ENCODE measurements at places on chromosomes 5 and 9.
A peak's percentile ranks its signal among the peaks of the same experiment; 100 is the strongest.

- no peak for DNase-seq
These were observed 2.7 kb upstream of the APBA1 start for GRCh38 chr9:69674716-69675438.

DNA sequence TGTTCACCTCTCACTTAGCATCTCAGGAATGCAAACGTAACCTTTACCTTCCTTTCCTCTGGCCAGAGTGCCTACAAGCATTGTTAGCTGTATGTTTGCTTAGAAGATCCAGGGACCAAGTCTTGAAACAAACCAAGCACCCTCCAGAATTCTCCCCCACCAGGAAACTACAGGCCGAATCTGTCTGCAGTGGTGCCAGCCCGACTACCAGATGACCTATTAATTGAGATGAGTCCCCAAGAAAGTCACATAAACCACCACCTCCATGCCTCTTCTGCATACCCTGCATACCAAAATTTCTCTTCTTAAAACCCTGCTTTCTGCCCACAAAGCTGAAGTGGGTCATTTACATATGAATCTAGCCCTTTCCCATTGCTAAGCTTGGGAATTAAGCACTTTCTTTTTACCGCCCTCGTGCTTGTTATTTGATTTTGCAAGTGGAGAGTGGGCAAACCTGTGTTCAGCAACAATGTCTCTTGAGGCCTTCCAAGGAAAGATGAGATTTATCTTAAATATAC, 1239.1 kb downstream of the CDH12 start:
- DNase-seq, result no peak

- DNase-seq, result no peak
These were observed 150.3 kb upstream of the SPRY4 start for GRCh38 chr5:142475102-142475513.

DNA sequence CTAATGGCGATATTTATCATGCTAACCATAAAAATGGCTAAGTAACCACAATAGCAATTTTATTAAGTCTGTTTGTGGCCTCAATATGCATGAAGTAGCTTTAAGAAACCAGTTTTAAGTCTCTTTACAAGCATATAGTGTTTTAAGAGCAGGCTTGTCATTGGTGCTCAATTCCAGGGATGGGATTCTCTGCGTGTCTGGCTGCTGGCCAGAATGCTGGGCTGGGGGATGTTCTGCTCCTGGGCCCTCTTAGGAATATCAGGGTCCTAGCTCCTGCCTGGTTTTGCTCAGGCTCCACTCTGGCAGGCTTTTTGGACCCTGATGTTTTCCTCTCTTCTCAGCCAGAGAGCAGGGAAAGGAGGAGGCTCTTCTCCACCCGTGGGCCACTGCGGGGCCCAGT, 127.2 kb downstream of the PDE8B start:
- no peak for DNase-seq

GRCh38 chr9:126842220-126842842, 18.1 kb upstream of the ZBTB34 start:
- no peak for DNase-seq

GRCh38 chr9:130119519-130120298, 52.5 kb upstream of the NCS1 start:
- no peak for DNase-seq

DNA sequence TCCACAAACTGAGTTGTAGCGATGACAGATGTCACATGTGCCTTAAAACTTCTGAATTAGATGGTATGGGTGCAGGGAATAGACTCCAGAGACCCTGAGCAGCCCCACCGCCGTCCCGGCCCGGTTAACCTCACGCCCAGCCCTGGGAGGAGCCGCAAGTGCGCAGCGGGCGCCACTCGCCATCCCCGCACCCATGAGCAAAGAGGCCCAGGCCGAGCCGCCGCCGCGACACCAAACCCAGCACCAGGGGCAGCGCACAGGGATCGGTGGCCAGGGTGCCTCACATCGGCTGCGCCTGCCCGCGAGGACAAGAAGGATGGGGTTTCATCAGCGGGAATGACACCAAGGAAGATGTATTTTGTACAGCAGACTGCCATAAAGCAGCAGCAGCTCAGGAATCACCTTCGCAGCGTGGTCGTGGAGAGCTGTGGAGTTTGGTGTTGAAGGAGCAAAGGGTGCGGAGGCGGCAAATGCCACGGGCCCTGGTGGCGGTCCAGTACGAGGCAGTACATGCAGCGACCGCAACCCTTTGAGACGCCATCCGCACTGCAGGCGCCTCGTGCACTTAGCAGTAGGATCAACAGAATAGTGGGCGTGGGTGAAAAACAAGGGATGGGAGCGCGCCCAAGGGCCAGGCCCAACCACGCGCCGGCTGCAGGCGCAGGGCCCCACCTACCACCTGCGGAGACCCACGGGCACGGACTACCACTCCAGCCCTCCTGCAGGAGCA, 89.7 kb downstream of the ZNF366 start:
- DNase-seq, result no peak

DNA sequence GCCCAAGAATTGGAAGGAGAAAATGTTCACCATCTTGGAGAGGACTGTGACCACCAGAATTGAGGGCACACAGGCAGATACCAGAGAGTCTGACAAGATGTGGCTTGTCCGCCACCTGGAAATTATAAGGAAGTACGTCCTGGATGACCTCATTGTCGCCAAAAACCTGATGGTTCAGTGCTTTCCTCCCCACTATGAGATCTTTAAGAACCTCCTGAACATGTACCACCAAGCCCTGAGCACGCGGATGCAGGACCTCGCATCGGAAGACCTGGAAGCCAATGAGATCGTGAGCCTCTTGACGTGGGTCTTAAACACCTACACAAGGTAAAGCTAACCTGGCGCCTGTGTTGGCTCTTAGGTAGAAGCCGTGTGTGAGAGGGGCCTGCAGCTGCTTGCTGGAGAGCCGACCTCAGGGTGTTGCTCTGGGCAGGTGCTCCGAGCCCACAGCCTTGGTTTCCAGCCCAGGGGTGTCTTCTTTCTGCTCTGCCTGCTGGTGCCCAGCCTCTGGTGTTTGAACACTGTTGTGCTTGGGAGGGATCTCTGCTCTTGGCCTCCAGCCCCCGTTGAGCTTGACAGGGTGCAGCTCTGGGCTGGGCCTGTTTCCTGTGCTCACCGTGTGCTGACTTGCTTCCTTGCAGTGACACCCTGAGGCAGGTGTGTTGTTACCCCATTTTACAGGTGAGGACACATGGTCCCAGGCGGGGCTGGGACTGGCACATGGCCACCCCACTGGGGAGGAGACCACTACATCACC, 10.9 kb downstream of the EXOC3 start:
- no peak for DNase-seq

- no peak for DNase-seq
These were observed 130.3 kb downstream of the ENTREP1 start for GRCh38 chr9:69455311-69455710.

DNA sequence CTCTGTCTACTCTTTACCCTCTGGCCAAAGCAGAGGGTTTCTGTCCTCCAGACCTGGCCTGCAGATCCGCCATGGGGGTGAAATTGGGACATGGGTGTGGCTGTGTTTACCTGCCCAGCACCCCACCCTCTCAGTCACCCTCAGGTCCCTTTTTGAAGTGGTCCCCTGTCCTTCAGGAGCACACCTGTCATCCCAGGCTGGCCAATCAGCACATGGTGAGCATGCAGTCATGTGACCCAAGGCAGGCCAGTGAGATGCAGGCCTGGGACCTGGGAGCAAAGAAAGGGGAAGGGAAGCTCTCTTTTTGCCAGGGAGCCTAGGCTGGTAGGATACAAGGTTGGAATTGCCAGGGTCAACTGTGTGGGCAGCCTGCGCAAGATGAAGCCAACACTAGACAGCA, 28.3 kb upstream of the IER5L start:
- DNase-seq, result no peak

DNA sequence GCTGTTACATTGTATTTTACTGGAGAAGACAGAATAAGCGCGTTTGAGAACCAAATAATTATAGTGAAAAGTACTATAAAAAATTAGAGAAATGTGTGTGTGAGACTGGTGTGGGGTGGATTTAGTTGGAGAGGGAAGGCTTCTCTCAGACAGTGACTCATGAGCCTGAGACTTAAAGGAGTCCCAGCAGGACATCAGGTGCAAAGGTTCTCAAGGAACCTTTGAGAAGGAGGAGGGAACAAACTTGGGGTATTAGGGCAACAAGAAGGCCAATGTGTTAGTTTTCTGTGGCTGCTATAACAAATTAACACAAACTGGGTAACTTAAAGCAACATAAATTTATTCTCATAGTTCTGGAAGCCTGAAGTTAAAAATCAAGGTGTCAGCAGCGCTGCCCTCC, 4.9 kb downstream of the DDX4 start:
- DNase-seq, result no peak

- DNase-seq, result no peak
These were observed 37.0 kb upstream of the SAP30L start for GRCh38 chr5:154408811-154409210.

DNA sequence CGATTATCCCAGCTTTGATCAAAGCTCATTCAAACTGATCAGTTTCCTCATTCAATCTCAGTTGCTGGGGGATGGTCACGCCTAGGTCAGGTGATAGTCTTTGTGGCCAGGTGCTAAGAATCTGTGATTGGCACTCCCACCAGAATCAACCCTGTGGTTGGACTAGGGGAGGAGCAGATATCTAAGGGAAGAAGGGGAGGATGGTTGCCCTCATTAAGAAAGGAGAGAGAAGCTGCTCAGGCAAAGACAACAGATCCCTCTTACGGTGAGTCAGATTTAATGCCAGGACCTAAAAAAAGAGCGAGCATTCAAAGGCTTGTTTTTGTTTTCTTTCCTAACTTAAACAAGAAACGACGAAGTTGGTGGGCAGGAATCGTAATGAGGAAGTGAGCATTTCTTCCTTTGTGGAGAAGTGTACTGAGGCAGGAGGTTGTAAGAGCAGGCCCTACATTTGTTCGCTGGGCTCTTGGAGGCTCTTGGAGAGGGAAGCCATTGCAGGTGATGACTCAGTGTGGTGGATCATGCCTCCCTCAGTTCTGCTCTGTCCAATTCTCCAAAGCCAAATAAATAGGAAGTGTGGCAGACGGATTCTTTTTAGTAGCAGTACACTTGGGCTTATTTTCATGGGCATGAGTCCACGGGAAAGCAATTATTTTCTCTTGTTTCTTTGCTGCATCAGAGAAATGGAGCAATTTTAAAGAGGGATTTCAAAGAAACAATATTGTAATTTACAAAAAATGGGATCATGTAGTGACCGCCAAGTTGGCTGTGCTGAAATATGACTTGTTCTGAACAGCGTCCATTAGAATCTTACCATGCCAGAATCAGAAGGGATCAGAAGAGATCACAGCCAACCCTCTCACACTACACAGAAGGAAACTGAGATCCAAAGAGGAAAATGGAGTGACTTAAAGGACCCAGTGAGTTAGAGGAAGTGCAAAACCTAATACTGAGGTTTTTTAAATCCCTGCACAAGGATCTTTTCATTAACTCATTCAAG, 18.7 kb upstream of the TGFBR1 start:
- DNase-seq, result no peak

DNA sequence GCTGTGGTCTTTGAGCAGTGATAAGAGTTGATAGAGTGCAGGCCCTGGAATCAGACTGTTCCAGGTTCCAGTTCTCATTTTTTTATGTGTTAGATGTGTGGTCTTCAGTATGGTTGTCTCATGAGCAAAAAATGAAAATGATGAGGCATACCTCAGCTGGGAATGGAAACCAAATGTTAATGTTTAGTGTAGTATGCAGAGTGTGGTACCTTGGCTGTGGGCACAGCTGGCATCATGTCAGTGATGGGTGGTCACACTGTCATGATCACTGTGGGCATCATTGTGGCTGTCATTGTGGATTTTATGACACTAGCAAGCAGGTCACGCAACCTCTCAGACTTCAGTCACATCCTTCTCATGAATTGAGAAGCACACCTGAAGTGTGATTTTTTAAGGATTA, 6.4 kb downstream of the ABLIM3 start:
- DNase-seq, result no peak

- no peak for DNase-seq
These were observed 30.4 kb downstream of the PWWP2A start for GRCh38 chr5:160088805-160089204.

GRCh38 chr5:5040712-5041111, 99.4 kb upstream of the ADAMTS16 start:
- no peak for DNase-seq

- DNase-seq, result no peak
These were observed 670 bp upstream of the FBP1 start for GRCh38 chr9:94639999-94640376.

GRCh38 chr9:20315677-20316076, 306.6 kb downstream of the MLLT3 start:
- DNase-seq, result no peak

- no peak for DNase-seq
These were observed 28.8 kb upstream of the CDC23 start for GRCh38 chr5:138241688-138242571.

DNA sequence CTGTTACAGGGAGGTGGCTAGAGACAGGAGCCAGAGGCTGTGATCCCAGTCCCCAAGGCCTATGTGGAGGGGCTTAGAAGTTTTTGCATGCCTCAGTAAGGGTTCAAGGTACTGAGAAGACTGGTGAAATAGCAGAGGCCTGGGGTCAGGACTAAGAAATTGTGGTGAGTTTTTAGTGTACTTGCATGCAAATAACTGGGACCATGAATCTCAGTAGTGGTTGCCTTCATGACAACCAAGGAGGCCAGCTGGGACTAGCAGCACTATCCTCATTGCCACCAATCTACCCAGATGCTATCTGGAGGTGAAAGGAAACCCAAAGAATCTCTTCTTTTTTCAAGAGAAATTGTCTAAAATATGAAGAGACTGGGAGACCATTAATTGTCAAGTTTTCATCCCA, 395.1 kb downstream of the CETN3 start:
- DNase-seq, result no peak

GRCh38 chr9:91405343-91406077, 18.1 kb downstream of the NFIL3 start:
- DNase-seq, result no peak

- peak; percentile 39 for DNase-seq
These were observed 208.1 kb upstream of the PIK3R1 start for GRCh38 chr5:68007451-68007850.

DNA sequence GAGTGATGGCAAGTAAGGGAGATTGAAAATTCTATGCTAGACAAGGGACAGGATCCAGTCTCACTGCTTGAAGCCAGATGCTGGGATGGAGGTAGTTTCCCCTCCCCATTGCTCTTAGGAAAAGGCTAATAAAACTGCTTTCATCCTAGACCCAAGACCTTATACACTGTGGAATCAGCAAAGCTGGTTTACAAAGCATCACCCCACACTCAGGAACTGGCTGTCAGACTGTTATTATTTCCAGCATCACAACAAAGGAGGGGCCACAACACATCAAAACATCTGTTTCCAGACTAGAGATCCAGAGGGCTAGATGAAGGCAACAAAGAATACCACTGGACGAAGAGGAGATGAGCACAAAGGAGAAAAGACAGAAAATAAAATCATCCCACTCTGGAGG, 364.6 kb upstream of the PTGER4 start:
- no peak for DNase-seq

GRCh38 chr9:105507096-105507790, 50.7 kb upstream of the FKTN start:
- DNase-seq, result no peak

GRCh38 chr5:179908528-179908927, 831 bp upstream of the TBC1D9B start:
- DNase-seq, result no peak

GRCh38 chr5:61910771-61911170, 395.2 kb upstream of the KIF2A start:
- DNase-seq, result no peak
